ENCODE measurements at places on chromosomes 12 and 14. TPM values are rescaled to one million over a fixed set of nuclear protein-coding genes. Genes with fewer than 3 reads are reported as not detected.

RD3L gene
- not detected for total RNA-seq

DCTN2 gene
- total RNA-seq: 39.6 TPM

BICDL1 gene
- 143 TPM for total RNA-seq

SSTR1 gene
- not detected for total RNA-seq

TPCN1 gene
- total RNA-seq: 52.4 TPM

CRIP1 gene
- 250 TPM for total RNA-seq

FAM222A gene
- total RNA-seq: 1.7 TPM

PLEK2 gene
- 1.4 TPM for total RNA-seq

All from CD4-positive, alpha-beta T cell (primary cell).